IMR-90 (cell line): ENCODE measurements at places on chromosomes 7 and 10.
A peak's percentile ranks its signal among the peaks of the same experiment; 100 is the strongest.

GRCh38 chr10:68501691-68502090 lies 25.6 kb downstream of the SLC25A16 start:
- no peak for DNase-seq
- H3K4me1 ChIP-seq: no peaks in the 10 kb centered on the region
- peaks cover 15% of the 10 kb centered on the region for H3K36me3 ChIP-seq
- no peak overlapping the region for H3K27ac ChIP-seq

DNA sequence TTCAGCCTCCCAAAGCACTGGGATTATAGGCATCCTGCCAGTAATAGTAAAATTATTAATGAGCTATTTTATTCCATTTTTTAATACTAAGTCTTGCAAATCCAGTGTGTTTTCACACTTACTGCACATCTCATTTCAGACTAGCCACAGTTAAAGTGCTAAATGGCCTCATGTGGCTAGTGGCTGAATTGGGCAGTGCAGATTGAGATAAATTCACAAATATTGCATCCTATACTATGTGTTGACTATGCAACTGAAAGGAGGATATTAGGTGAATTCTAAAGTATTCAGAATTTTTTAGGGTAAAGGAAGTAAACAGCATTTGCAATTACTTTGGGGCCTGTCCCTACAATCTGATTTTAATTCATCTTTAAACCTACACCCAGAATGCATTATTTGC lies 10.2 kb downstream of the APBB1IP start:
- H3K4me3 ChIP-seq: no peak overlapping the region
- DNase-seq: no peak
- H3K27me3 ChIP-seq: no peaks in the 10 kb centered on the region
- no peaks in the 10 kb centered on the region for H3K4me1 ChIP-seq
- H3K36me3 ChIP-seq: no peaks in the 10 kb centered on the region

DNA sequence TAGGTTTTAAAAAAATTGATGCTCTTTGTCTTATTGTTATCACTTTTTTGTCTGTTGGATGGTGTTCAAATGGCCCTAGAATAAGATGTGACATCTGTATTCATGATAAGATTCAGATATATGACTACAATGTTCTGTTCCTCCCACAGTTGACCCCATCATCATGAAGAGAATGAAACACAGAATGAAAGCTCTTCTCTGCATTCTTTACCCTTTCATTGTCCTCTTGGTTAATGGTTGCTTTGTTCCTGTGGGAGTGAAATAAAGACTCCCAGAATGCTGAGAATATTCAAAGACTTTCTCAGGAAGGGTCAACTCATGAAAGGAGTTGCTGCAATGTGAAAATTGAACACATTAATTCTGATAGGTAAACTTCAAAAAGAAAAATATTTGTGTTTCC lies 1015.8 kb downstream of the SORCS3 start:
- no peak overlapping the region for H3K4me3 ChIP-seq
- DNase-seq: no peak
- no peaks in the 10 kb centered on the region for H3K27me3 ChIP-seq
- H3K27ac ChIP-seq: no peak overlapping the region
- no peaks in the 10 kb centered on the region for H3K36me3 ChIP-seq

DNA sequence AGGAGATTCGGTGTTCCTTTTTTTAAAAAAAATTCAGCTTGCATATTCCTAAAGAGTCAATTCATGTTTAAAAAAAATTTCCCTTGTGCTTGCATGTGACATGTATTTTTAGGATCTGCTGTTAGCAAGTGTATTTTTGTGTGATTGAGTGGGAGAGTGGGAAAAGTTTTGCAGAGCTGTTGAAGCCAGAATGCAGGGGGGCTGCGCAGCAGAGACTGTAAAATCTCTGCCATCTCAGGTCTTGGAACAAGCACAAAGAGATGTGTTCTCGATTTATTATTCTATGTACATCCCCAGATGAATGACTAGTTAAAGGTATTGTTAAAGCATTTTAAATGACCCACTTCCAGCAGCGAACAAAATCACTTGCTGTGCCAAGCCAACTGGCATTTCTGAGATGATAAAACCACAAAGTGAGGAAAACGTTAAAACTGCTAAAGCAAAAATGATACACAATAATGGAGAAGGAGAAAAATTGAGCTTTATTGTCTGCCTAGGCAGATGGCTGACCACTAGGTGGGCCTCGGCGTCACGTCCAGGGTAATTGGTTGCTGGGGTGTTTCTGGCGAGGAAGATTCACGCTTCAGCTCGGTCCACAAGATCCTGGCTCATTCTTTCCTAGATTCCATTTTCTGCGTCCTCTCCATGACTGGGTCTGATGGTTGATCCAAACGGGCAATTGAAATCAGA lies 67.0 kb upstream of the ATRNL1 start:
- H3K4me1 ChIP-seq: no peaks in the 10 kb centered on the region
- H3K36me3 ChIP-seq: no peaks in the 10 kb centered on the region
- peaks cover 10% of the 10 kb centered on the region for H3K27me3 ChIP-seq
- no peak overlapping the region for H3K27ac ChIP-seq
- no peak overlapping the region for H3K4me3 ChIP-seq

GRCh38 chr7:143492799-143493739 lies 15.4 kb downstream of the TAS2R41 start:
- H3K27me3 ChIP-seq: no peaks in the 10 kb centered on the region
- H3K4me3 ChIP-seq: no peak overlapping the region
- peak; percentile 36 for DNase-seq
- H3K4me1 ChIP-seq: peaks cover 3% of the 10 kb centered on the region; the same call in 1 of the 2 replicates

DNA sequence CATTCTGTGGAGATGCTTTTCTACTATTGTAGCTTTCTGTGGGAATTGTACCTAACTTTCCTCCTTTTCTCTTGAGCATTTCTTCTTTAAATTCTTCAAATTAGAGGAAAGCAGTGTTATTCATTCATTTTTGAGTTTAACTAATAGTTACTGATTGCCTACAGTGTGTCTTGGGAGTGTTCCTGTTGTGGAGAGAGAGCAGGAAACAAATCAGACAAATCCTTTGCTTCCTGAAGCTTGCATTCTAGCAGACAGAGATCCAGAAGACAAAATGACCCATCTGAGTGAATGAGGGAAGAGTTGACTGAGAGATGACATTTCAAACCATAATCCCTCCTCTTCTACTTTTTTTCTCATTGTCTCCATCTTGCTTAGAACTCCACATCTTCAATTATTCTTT lies 170.4 kb downstream of the SUGCT start:
- H3K4me3 ChIP-seq: no peak overlapping the region
- H3K27ac ChIP-seq: no peak overlapping the region
- H3K27me3 ChIP-seq: no peaks in the 10 kb centered on the region
- no peak for DNase-seq
- H3K36me3 ChIP-seq: no peaks in the 10 kb centered on the region

DNA sequence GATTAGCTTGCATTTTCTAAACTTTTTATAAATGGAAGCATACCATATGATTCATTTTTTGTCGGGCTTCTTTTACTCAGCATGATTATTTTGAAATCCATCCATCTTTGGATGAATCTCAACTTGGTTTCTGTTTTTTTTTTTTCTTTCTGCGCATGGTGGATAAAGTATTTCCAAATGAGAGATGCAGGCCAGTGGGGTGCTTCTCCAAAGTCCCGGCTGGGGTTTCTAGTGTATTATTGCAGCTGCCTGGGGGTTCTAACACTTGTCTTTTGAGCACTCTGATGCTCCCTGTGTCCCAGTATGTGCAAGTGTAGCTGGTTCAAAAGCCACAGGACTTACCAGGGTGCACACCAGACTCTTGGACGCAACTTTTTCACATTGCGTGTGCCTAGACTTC lies 70.9 kb upstream of the LOXL4 start:
- peak; percentile 20 for DNase-seq
- H3K4me3 ChIP-seq: no peak overlapping the region
- H3K27ac ChIP-seq: no peak overlapping the region
- H3K36me3 ChIP-seq: no peaks in the 10 kb centered on the region
- H3K27me3 ChIP-seq: no peaks in the 10 kb centered on the region

DNA sequence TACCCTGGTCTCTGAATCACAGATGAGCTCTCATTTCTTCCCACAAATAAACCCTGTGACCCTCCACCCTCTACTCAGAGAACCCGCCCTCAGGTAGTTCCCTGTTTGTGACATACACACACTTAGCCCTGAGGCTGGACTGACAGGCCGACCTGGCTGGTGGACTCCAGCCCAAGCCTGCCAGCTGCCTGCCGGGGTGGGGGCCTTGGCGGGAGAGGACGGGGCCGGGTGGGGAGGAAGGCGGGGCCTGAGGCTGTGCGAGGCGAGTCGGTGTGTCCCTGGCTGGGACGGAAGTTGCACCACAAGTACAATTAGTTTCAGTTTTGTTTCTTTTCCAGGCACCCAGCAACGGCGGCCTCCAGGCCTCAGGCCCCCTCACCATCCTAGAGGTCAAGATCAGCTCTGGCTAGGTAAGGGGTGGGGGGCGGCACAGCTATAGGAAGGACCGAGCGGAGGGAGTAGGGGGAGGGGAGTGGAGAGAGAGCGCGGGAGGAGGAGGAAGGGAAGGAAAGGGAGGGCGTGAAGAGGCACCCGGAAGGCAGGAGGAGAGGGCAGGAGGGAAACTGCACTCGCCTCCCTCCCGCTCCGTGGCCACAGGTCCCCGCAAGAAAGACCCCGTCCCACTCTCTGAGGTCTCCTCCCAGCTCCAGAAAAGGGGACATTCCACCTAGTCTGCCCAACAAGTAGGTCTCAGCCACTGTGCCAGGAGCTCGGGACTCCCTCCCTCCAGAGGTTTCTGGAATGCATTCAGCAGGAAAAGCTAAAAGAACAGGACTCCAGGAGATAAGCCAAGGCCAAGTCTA lies at the start of gene TRIM56:
TSS of gene TRIM56 (plus strand) at position 320 of the 803 bp plus-strand sequence. CDS start 1,832 bp downstream, outside the sequence.
- H3K36me3 ChIP-seq: peaks cover 34% of the 10 kb centered on the region
- H3K27me3 ChIP-seq: no peaks in the 10 kb centered on the region
- DNase-seq: peak; percentile 74
- H3K27ac ChIP-seq: peak within 1 kb of the TSS; percentile 92
- peak within 1 kb of the TSS; percentile 80 for H3K4me3 ChIP-seq
- peaks cover 5% of the 10 kb centered on the region; the same call in 1 of the 2 replicates for H3K4me1 ChIP-seq

GRCh38 chr10:71550628-71551027 lies 153.9 kb downstream of the CDH23 start:
- no peak overlapping the region for H3K27ac ChIP-seq
- no peak overlapping the region for H3K4me3 ChIP-seq
- DNase-seq: no peak
- no peaks in the 10 kb centered on the region for H3K4me1 ChIP-seq
- H3K36me3 ChIP-seq: no peaks in the 10 kb centered on the region

GRCh38 chr10:53579773-53580172 lies 807.2 kb upstream of the MBL2 start:
- DNase-seq: no peak
- no peak overlapping the region for H3K4me3 ChIP-seq
- H3K4me1 ChIP-seq: no peaks in the 10 kb centered on the region
- no peaks in the 10 kb centered on the region for H3K36me3 ChIP-seq
- H3K27me3 ChIP-seq: no peaks in the 10 kb centered on the region

- H3K4me3 ChIP-seq: no peak overlapping the region
- no peaks in the 10 kb centered on the region for H3K27me3 ChIP-seq
- peak; percentile 57 for DNase-seq
- H3K4me1 ChIP-seq: peaks cover 6% of the 10 kb centered on the region
- peak overlapping the region; percentile 2; the same call in 1 of the 2 replicates for H3K27ac ChIP-seq
These were observed 22.9 kb downstream of the CDK6 start for GRCh38 chr7:92813390-92814024.

GRCh38 chr7:235576-236395 lies 43.4 kb downstream of the FAM20C start:
- H3K36me3 ChIP-seq: peaks cover 28% of the 10 kb centered on the region
- peaks cover 51% of the 10 kb centered on the region for H3K4me1 ChIP-seq
- no peak overlapping the region for H3K4me3 ChIP-seq
- H3K27ac ChIP-seq: peak overlapping the region; percentile 78
- no peak for DNase-seq
- H3K27me3 ChIP-seq: no peaks in the 10 kb centered on the region

DNA sequence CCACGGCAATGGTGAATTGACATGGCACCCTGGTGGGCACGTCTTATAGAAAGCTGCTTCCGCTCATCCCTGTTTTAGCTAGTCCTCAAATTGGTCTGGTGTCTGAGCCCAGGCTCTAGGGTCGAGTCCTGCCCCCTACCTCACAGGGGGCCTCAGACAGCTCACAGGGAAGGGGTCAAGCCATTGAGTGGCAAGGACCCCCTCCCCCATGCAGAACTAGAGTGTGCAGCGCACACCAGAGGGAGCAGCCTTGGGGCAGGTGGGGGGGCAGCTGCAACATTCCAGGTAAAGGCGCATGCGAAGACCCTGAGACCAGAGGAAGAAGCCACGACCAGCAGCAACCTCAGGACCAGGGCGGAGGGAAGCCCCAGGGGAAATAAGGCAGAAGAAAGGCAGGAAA lies 240.4 kb upstream of the PPP2R2D start:
- no peak for DNase-seq
- H3K4me3 ChIP-seq: no peak overlapping the region
- H3K36me3 ChIP-seq: no peaks in the 10 kb centered on the region
- no peak overlapping the region for H3K27ac ChIP-seq

DNA sequence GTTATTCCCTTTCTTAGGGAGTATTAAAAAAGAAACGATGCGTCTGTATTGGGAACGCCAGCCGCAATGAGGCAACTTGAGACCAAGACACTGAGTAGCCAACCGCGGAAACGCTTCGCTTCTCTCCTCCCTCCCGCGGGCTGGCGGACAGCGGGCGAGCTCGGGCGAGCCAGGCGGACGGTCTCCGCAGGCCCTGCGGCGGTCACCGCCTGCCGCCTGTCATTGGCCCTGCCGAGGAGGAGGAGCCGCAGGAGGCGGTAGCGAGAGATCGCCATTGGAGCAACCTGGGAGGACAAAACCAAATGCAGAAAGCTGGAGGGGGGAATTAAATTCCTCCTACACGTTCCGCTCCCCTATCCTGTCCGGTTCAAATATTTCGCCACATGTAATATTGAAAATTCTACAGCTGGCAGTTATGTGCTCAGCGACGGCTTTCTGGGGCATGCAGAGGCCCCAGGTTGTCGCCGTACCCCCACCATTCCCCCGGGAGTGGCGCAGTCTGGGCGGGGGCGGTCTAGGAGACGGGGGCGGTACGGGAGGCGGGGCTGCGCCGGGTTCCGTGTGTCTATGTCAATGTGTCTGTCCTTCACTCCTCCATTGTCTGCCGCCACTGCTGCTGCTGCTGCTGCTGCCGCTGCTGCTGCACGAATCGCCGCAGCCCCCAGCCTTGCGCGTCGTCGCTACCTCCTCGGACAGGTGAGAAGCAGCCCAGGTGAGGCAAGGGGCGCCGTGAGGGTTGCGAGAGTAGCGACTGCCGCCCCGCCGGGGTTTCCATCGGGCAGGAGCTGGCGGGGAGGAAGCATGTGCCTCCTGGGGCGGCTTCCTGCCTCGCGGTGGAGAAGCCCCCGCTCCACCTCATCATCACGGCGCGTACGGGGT lies at the start of the genes ANKMY2 and BZW2:
TSS of gene ANKMY2 (minus strand) at position 162 of the 879 bp plus-strand sequence. CDS start 181 bp downstream, outside the sequence.
TSS of gene BZW2 (plus strand) at position 589 of the 879 bp plus-strand sequence. CDS start 19,263 bp downstream, outside the sequence.
- peak; percentile 97 for DNase-seq
- no peaks in the 10 kb centered on the region for H3K36me3 ChIP-seq
- no peaks in the 10 kb centered on the region for H3K27me3 ChIP-seq
- H3K27ac ChIP-seq: peak within 1 kb of the TSS; percentile 93

- no peaks in the 10 kb centered on the region for H3K27me3 ChIP-seq
- H3K36me3 ChIP-seq: peaks cover 5% of the 10 kb centered on the region; the same call in 1 of the 2 replicates
- peaks cover 7% of the 10 kb centered on the region for H3K4me1 ChIP-seq
- no peak overlapping the region for H3K4me3 ChIP-seq
These were observed 13.7 kb downstream of the CISD1 start for GRCh38 chr10:58282615-58283014.
